NCI-H82 (cell line): ENCODE measurements at places on chromosomes 5 and 9.

- no peak for DNase-seq
These were observed 89.9 kb downstream of the SH3TC2 start for GRCh38 chr5:148972974-148973374.

DNA sequence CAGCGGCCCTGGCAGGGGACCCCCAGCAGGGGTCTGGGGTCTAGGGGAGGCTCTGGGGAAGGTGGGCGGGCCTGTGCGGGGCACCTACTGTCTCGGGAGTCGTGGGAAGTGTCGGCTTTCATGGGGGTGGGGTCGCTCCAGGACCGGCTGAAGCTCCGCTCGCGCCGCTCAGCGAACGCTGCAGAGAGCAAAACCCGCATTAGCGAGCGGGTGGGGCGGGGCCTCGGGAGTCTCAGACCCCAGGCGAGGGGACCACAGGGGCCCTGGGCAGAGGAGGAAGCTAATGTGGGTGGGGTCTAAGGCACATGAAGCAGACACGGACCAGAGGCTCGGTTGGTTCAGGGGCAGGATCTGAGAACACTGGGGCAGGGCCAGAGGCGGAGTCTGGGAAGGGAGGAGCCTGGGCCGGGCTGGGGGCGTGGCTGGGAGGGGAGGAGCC is 5.5 kb downstream of the NSMF start:
- DNase-seq, result peak; percentile 64

DNA sequence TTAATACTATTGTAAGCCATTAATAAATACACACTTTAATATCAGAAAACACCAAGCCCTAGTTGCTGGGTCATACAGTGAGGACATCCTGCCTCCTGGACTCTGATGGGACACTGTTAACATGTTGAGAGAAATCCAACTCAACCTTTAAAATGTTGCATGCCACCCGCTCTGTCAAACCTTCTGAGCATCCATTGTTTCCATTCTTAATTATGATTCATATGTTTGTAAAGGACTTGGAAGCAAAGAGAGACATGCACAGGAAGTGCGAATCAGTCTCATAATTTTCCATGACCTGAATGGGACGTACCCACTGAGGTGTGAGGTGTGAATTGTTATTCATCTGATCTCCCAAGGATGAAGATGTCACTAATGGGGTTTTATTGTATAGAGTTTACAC is 186.4 kb downstream of the CAAP1 start:
- DNase-seq, result no peak

- DNase-seq, result no peak
These were observed 332.3 kb downstream of the TRPM3 start for GRCh38 chr9:70789086-70789485.

DNA sequence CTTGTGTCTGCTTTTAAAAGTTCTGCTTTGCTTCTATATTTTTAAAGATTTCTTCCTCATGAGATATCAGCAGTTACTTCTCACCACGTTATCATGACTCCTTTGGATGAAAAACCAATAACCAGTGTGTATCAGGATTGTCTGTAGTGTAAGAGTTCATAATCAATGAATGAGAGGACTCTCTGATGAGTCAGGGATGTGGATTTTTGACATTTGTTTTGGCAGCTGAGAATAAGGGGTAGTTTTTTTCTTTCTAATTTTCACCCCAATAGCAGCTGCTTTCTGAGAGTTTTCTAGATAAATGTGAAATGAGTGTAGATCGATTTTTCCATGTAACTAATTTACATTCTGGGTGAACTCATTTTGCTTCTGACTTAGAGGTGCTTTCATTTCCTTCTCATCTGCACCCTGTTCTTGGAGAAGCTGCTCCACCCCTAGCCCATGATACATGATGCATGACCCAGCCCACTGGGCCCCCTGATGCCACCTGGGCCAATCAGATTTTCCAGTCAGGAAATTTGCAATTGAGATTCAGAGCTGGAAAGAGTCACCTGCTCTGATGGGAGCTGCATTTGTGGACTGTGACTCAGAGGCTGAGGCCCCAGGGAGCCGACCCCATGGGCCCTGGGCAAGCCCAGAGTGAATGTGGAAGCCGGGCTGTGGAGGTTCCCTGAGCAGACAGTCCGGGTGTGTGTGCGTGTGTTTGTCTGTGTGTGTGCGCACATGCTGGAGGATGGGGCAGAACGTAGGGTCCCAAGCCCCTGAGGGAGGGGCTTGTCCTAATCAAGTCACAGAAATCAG is 159.3 kb downstream of the RGS3 start:
- peak; percentile 19 for DNase-seq
